ENCODE measurements at places on chromosomes 2 and 18.

GRCh38 chr2:74002505-74003421 is 18.1 kb downstream of the TET3 start:
- peak; percentile 60 for DNase-seq

DNA sequence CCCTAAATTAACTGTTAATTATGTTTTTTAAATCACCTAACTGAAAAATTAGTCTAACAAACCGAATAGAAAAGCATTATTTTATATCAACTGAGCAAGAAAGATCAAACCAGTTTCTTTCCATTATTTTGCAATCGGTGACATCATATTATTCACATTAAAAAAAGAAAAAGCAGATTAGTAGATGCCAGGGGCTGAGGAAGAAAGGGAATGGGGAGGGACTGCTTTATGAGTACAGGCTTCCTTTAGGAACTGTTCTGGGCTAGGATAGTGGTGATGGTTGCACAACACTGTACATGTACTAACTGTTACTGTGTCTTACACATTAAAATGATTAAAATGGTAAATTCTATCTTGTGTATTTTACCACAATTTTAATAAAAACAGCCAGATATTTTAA is 59.3 kb downstream of the COBLL1 start:
- DNase-seq, result no peak

DNA sequence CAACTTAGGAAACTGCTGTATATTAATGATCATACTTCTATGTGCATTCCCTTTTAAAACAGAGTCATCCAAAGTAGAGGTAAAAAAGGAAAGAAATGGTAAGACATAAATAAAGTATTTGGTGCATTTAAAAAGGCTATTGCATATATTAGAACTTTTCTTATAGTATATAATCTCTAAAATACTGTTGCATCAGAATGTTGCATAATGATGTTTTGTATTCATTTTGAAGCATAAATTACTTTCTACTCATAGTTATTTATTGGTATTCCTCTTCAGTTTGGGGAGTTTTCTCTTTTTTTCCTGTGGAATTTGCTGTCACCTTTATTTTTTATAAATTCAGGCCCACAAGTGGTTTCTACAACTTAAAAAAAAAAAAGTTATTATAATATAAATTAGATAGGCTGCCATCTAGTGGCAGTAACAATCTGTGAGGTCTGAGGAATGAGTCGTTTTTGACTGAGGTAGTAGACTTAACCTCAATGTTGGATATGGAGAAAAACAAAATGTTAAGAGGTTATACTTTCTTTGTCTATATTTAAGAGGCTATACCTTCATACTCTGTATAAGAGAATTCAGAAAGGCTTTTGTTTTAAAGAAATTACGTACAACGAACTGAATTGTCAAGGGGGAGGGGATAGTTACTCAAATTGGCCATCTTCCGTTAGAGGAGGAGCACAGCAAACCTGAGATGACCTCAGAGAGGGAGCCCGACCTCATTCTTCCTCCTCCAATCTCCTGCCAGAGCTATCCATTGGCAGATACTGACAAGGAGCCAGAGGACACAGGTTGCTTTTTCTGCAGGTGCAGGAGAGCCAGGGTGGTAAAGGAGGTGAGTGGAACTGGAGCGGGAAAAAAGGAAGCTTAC is 23.8 kb downstream of the ANKAR start:
- no peak for DNase-seq

GRCh38 chr18:69795791-69796190 is 151.9 kb downstream of the CD226 start:
- no peak for DNase-seq
